ENCODE measurements at places on chromosomes 2 and 18. TPM values are rescaled to one million over a fixed set of nuclear protein-coding genes. Genes with fewer than 3 reads are reported as not detected.

GPR35 gene
- total RNA-seq: 0.99 TPM

GNLY gene
- total RNA-seq: not detected

SERPINB4 gene
- total RNA-seq: not detected

TEKT4 gene
- not detected for total RNA-seq

TTC32 gene
- total RNA-seq: 8.3 TPM

FOXD4L1 gene
- 0.17 TPM for total RNA-seq

CFAP53 gene
- 0.83 TPM for total RNA-seq

CRACDL gene
- under 0.01 TPM for total RNA-seq

DSG2 gene
- 0.73 TPM for total RNA-seq

RGPD4 gene
- not detected for total RNA-seq

Measured in smooth muscle cell of trachea (primary cell).